Activated CD8-positive, alpha-beta memory T cell treated with anti-CD3 and anti-CD28 coated beads, Interleukin-2, amount 50 U/mL, for 4 hours (primary cell): ENCODE measurements at places on chromosomes 13 and 19.

- no peak for DNase-seq
Observed at GRCh38 chr19:46297700-46298478, 1.0 kb downstream of the HIF3A start.

DNA sequence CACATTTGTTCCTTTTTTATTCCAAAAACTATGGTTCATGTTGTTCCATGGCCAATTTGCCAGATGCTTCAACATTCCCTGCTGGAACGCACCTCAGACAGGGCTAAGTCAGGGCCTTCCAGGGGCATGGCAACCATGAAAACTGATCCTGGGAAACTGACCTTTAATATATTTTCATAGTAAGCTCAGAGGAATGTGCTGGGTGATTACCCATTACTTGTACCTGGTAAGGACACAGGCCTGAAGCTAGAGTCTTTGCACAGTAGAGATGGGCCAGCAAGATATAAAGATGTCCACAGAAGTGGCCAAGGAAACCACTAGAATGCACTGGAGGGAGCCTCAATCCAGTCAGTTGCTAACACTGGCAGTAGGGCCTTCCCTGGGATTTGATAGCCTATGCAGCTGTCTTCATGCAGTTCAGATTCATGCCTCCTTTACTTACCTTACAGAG is 353.1 kb downstream of the ENOX1 start:
- no peak for DNase-seq

DNA sequence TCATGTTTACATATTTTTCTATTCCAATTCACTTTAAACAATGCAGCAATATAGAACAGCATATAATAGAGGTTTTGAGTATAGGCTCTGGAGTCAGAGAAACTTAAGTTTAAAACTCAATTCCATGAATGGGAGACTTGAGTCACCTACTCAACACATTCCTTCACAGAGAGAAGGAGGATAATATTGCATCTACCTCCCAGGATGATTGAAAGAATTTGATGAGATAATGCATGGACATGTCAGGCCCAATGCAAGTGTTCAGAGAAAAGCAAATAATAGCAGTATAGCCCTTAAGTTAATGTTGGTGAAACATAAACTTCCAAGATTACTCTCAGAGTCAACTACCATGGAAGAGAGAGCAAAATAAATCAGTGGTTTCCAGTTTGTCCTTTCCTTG is 170.2 kb downstream of the DCLK1 start:
- DNase-seq = no peak

DNA sequence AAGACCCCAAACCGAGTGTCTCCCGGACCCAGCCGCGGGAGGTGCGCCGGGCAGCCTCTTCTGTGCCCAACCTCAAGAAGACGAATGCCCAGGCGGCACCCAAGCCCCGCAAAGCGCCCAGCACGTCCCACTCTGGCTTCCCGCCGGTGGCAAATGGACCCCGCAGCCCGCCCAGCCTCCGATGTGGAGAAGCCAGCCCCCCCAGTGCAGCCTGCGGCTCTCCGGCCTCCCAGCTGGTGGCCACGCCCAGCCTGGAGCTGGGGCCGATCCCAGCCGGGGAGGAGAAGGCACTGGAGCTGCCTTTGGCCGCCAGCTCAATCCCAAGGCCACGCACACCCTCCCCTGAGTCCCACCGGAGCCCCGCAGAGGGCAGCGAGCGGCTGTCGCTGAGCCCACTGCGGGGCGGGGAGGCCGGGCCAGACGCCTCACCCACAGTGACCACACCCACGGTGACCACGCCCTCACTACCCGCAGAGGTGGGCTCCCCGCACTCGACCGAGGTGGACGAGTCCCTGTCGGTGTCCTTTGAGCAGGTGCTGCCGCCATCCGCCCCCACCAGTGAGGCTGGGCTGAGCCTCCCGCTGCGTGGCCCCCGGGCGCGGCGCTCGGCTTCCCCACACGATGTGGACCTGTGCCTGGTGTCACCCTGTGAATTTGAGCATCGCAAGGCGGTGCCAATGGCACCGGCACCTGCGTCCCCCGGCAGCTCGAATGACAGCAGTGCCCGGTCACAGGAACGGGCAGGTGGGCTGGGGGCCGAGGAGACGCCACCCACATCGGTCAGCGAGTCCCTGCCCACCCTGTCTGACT is 7.9 kb downstream of the MAP1S start:
- no peak for DNase-seq

DNA sequence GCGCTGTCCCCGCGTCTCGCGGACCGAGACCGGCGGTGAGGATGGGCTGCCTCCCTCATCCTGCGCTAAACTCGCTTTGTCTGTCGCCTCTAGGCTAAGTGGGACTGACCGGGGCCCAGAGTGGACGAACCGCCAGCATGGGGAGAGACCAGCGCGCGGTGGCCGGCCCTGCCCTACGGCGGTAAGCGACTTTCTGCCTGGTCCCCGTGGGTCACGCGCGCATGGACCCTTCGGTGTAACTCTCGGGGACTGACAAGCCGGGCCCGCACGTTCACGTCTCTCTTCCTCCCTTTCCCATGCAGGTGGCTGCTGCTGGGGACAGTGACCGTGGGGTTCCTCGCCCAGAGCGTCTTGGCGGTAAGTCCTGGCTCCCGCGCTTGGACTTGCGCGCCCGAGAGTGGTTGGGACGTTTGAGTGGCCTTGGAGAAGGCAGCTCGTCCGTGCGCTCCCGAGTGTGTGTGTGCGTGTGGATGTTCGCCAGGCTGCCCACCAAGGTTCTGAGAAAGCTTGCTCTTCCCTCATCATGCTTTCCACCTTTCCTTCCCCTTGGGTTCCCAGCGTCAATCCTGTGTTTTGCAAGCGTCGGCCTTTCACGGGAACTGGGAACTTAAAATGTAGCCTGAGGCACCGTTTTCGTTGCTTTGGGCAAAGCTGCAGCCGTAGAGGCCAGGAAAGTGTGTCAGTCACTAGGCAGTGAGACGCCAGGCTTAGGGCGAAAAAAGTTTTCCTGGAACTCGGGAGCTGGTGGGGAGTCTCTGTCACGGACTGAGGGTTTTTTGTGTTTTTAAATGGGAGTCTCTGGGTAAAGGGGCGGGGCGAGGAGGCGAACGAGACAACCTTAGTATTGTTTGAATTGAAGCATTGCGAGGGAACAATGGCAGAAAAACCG is 927 bp downstream of the COL4A2 start:
- no peak for DNase-seq

DNA sequence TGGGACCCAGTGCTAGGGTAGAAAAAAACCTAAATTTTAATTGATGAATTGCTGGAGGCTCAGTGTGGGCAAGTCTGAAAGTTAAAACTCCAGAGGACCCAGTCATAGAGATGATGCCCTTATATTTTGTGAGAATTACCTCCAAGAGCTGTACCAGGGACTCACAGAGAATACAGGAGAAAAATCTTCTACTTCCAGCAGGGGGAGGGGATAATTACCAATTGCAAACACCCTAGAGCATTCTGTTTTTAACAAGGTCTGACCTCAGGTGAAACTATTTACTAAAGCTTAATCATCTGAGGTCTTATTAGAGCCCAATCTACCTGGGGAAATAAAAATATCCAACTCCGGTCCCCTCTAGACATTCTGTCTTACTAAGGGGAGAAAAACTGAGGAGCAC is 994.7 kb upstream of the MIR17HG start:
- DNase-seq = no peak
